ENCODE measurements at places on chromosomes 13 and 19.

GRCh38 chr19:11708457-11708856 lies 30.3 kb downstream of the ZNF823 start:
- DNase-seq = no peak

- DNase-seq = no peak
Observed at GRCh38 chr19:3183721-3184641, 1.7 kb upstream of the NCLN start.

GRCh38 chr13:44231786-44232516 lies 141.7 kb upstream of the SERP2 start:
- DNase-seq = no peak

DNA sequence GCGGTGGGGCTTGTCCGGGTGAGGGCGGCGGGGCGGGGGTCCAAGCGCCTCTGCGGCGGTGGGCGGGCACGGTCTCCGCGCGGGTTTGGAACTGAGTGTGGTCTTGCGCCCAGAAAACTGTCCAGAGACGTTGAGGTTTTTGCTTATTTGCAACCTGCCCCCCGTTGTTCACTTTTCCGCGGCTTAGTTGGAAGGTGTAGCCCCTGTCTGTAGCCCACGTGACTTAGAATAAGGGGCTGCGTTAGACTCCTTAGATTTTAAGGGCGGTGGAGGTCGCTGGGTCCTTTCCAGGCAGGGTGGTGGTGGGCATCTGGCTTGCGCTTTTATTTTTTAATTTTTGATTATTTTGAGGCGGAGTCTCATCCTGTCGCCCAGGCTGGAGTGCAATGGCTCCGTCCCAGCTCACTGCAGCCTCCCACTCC lies 748 bp downstream of the RPS15 start:
- DNase-seq = no peak

GRCh38 chr13:75825594-75825993 lies 189.5 kb downstream of the LMO7 start:
- no peak for DNase-seq

Data from activated CD4-positive, alpha-beta T cell treated with anti-CD3 and anti-CD28 coated beads, Interleukin-2, amount 50 U/mL, for 24 hours (primary cell).